ENCODE measurements at places on chromosomes 1 and 21.
A peak's percentile ranks its signal among the peaks of the same experiment; 100 is the strongest.

DNA sequence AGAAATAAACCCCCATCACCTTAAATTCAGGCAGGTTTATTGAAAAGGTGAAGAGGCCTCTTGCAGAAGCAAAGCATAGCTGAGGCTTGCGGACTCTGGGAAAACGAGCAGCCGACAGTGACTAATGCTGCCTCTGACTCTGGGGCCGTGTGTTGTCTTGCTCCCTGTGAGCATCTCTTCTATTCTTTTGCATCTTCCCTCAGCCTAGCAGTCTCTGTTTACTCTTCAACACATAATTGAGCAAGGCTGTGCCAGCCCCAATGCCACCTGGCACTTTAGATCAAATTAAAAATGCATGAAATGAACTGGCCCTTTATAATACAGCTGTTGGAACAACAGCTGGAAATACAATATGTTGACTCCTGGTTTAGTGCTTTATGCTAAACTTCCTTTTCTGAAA, 18.4 kb upstream of the REG4 start:
- peak; percentile 67 for DNase-seq

DNA sequence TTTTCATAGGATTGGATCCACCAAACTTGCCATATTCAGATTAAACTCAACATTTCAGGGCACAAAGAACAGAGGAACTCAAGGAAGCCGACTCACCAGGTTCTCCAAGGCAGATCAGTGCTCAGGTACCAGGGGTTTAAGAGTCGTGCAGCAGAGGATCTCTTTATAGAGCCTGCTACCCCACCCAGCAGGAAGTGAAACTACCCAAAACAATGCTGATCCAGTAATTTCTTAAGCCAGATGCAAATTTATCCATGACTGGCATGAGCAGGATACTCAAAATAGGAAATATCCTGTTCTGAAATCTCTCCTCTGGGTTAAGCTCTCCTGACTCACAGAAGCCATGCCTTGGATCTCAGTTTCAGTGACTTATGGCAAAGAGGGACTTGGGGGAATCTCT, at the start of gene SPRR2A:
TSS of gene SPRR2A (minus strand) at position 138 of the 400 bp plus-strand sequence. CDS start 777 bp downstream, outside the sequence.
- DNase-seq = no peak

GRCh38 chr21:42760361-42760950, 107.0 kb downstream of the PDE9A start:
- no peak for DNase-seq

DNA sequence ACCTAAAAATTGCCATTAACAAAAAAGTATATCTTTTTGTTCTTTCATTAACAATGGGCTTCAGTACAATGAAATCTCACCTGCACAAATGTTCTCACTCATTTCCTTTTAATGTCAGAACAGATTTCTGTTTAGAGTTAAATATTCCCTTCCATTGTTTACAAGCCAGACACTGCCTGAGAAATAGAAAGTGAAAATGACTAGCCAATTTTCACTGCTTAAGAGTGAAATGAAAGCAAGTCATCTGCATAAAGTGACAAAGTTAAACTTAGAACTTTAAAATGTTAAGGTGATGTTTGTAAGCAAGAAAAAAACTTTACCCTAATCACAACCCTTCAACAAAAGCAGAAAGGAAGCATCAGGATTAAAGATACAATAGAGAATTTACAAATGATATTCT, 27.5 kb downstream of the COA6 start:
- no peak for DNase-seq

DNA sequence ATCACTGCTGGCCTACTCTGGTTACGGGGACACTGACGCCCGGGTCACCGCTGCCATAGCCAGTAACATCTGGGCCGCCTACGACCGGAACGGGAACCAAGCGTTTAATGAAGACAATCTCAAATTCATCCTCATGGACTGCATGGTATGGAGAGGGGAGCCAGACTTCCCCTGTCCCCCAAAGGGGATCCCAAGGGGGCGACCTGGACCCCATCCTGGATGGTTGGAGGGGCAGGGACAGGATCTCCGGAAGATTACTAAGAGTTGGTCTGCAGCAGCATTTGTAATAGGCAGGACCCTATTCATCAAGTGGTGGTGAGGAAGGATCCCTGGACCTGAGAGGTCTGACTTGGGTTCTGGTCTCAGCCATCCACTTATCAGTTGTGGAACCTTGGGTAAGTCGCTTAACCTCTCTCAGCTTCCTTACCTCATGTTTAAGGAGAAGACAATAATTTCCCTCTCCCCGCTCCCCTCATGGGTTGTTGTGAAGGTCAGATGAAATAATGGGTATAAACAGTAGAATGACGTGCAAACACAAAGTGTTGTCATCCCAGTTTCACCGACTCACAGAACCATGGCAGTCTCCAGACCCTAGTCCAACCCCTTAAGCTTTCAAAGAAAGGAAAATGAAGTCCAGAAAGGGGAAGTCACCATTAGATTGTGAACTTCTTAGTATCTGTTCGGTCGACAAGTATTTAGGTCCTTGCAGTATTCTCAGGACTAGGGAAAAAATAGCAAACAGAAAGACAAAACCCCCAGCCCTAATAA, 883 bp downstream of the LAMTOR2 start:
- no peak for DNase-seq

DNA sequence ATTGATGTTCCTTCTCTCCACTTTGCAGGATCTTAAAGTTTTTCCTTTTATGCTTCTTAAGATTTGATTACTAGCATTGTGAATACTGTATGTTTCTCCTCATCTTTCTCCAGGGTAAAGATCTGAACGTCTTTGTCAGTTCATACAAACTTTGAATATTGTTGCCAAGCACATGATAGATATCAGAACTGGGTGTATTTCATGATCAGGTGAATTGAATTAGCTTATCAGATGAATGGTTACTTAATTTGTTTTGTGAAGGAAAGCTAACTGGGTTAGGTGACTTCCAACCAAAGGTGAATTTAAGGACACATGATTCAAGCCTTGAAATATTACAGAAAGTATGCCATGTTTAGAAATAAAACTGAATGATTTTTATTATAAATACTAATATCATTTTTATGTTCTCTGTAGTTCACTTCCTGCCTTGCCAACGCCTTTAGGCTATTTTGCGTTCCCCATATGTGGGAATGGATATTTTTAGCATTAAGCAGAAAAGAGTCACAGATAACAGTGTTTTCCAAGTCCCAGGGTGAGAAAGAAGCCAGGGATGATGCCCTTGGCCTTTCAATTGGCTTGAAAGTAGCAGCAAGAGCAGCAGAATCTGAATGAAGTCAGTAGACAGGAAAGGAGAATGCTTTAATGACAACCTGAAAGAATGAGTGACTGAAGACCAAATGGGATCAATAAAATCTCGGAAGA, 752.1 kb downstream of the NCAM2 start:
- no peak for DNase-seq

DNA sequence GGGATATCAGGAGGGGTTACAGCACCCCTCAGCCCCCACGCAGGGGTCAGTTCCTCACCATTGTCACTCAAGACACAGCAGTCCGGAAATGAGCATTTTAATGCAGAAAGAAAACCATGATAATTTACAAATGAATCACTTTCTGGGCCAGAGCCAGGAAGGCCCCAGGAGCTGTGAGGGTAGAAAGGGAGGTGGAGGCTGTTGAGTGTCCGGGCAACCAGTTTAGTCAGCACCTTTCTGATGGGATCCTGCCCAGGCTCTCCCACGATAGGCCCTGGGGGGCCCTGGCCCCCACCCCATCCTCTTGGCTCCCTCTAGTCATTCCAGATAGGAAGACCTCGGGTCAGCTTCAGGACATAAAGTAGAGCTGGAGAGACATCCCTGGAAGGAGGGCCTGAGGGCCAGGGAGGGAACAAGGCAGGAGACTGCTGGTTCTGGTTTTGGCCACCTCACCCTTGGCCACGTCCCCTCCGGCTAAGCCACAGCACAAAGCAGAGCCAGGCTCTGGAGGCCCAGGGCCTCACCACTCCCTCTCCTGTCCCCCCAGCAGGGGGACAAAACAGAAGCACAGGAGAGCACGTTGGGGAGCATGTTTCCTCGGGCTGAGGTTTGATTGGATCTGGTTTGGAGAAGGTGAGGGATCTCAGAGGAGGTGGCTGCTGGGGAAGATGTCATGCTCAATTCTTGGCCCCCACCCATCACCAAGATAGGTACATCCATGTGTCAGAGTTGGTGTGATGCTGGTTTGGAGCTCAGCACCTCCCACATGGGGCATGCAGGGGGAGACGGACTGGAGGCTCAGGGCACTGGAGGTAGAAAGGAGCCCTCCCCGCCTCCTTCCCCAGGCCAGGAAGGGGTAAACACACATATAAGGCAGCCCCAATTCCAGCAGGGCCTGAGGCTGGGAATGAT, 20.6 kb downstream of the ETNK2 start:
- DNase-seq = no peak

- no peak for DNase-seq
Observed at GRCh38 chr1:4599521-4599920, 54.9 kb upstream of the AJAP1 start.

All from NCI-H2081 (cell line).